ENCODE measurements at places on chromosomes 2 and 18.
A peak's percentile ranks its signal among the peaks of the same experiment; 100 is the strongest.

DNA sequence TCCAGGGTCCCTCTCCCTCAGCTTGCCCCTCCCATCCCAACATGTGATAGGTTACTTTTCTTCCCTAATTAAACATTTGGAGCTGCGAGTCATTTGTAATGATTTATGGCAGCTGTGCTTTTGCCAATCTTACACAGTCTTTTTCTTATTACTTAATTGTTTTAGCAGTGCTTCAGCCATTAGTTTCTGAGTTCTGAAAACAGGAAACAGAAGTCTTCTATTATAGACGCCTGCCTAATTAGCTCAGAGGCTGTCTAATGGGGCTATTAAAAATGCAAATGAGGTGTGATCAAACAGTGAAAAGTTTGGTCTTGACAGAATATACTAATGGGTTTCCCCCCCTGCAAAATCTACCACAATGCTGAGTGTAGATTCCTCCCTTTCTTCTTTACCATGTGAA lies 388.3 kb upstream of the CELF4 start:
- DNase-seq, result no peak

DNA sequence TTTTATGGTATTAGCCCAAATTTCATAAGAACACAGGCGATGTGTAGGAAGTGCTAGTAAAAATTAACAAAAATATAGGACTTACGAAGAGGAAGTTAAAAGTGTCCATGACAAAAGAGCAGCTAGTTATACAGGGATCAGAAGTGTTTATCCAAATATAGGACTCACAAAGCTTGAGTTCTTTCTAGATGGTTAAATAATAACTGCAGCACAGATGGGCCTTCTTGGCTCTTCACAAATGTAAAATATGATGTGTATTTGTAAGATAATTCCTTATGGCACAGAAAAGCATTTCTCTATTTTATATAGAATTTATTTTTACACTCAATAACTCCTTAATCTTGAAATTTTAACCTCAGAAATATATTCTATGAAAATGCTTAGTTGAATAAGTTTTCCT lies 100.9 kb upstream of the SPHKAP start:
- no peak for DNase-seq

DNA sequence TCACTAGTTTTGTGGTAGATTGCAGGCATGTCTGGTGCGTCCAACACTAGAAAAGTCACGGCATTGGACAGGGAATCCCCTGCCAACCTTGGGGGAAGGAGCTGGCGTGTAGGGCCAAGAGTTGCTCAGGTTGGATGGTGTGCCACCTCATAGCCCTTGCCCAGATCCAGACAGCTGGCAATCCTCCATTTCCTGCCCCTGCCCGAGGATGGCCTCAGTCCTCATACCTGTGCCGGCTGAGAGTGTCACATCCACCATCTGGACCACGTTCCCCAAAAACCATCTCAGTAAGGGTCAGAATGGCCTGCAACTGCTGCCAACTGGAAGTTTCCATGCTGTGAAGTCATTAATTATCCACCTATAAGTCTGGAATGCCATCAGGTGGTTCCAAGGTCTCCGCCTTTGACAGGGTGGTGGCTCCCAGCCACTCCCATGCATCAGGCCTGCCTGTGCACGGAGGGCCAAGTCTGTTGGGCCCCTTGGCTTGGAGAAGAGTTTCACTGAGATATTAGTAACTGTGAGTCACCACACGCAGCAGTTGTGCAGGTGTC lies 55.0 kb downstream of the IMPA2 start:
- DNase-seq, result no peak

GRCh38 chr18:9147440-9148202 lies 11.0 kb downstream of the ANKRD12 start:
- peak; percentile 7 for DNase-seq

DNA sequence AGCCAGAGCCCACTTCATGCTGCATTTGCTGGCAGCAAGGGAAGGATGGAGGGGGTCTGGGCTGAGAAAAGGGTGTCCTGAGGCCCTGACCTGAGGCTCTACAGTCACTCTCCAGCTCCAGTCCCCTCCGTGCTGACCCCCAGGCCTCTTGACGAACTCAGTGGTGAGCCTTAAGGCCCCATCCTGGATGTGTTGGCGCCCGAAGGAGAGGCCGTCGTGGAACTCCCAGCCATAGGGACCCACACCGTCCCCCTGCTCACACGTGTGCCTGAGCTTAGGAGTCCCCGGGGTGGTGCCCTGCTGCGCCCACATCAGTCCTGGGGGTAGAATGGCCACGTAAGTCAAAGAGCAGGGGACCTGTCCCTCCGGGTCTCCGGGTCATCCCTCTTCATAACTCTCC lies 776 bp downstream of the MOGS start:
- DNase-seq, result no peak

- DNase-seq, result no peak
These were observed 29.6 kb upstream of the DSC1 start for GRCh38 chr18:31192086-31192776.

GRCh38 chr18:14747513-14748474 lies at the start of gene ANKRD30B:
Gene ANKRD30B (plus strand): TSS chr18:14748172. CDS start chr18:14748420, 248 bp downstream.
- DNase-seq, result no peak

DNA sequence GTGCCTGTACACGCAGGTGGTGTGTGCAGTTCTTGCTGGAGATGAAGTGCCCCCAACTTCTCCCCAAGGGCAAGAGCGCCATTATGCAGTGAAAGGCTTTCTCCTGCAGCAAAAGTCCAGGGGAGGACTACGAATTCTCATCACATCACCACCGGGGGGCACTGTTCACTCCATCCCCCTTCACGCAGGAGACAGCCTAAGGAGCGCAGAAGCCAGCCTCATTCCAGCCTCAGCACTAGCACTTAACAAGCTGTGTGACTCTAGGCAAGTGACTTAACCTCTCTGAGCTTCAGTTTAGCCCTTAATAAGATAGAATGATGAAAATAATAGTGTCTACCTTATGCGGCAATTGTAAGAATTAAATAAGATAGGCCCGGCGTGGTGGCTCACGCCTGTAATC lies 32.3 kb downstream of the DNMT3A start:
- peak; percentile 24 for DNase-seq

DNA sequence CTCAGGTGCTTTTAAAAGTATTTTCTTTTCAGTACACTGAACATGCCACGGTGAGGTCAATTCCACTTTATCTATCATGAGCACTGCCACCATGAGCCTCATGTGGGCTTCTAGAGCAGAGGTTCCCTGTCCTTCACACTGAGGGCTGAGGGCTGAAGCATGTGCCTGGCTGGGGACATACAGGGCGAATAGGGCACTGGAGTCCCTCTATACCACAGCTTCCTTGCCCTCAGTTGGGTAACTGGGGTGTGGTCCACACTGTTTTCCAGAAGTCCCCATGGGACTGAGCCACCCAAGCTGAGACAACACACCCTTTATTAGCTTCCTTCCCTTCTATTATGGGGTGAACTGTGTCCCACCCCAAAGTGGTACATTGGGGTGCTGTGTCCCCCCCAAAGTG lies 172.2 kb upstream of the ID2 start:
- DNase-seq, result no peak

GRCh38 chr2:177433402-177433801 lies 40.8 kb downstream of the AGPS start:
- DNase-seq, result no peak

DNA sequence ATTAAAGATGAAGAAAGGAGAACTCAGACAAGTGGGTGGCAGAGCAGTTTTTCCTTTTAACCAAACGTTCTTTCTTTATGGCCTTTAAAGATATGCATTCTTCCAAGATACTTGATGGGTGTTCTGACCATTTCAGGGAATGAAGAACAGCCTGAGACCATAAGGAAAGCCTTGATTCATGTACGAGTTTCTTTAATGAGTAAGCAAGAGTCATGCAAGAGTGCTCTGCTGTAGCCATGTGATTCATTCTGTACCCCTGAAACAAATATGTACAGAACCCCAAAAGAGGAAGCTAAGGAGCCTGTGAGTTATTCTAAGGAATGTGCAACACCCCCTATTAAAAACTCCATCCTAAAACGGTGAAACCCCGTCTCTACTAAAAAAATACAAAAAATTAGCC lies 372.8 kb downstream of the MTX2 start:
- no peak for DNase-seq

GRCh38 chr2:202636213-202636513 lies 1.4 kb downstream of the FAM117B start:
- no peak for DNase-seq

DNA sequence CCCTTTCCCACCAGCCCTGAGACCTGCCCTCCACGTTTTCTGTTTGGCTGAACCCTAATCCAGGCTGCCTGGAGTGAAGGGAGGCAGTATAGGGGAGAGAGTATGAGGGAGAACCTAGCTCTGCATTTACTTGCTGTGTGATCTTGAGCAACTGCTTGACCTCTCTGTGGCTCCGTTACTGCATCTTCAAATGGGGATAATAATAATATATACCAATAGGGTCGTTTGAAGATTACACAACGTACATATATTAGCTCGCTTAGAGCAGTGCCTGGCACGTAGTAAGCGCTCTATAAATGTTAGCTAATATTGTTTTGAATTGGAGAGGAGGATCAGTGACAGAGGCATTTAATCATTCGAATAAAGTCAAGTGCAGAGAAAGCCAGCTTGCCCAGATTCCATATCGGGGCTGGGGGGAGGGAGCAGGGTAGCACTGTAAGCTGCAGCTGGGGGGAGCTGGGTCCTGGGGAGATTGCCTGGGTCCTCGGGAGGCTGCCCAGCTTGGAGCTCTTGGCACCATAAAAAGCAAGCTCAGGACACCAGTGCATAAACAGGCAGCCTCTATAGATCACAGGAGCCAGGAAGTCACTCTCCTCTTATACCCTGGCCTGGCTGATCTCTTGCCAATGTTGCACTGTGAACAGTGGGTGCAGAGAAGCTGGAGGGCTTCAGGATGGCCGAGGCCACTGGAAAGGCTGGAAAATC lies 19.1 kb downstream of the KCNK3 start:
- no peak for DNase-seq

DNA sequence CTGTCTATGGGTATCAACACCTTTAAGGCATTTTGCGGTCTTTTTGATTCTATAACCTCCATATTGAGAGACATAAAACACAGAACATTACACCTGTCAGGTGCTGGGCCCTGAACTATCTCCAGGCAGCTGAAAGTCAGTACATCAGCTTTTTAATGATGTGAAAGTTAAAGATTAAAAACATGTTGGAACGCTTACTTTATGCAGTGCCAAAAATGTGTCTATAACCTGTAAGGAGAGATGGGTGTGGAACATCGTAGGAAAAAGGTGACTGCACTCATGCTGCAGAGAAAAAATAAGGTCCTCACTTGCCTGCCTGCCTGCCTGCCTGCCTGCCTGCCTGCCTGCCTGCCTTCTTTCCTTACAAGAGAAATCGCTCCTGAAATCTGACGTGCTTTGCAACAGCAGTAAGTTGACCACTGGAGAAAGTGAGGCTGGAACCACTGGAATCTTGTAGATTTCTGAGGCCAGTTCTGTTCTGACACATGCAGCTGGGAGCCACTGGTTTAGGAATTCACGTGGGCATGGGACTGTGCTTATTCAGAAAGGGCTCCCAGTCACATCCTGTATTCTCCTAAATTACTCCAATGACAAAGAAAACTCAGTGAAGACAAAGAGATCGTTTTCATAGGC lies 34.1 kb downstream of the BCL11A start:
- no peak for DNase-seq

DNA sequence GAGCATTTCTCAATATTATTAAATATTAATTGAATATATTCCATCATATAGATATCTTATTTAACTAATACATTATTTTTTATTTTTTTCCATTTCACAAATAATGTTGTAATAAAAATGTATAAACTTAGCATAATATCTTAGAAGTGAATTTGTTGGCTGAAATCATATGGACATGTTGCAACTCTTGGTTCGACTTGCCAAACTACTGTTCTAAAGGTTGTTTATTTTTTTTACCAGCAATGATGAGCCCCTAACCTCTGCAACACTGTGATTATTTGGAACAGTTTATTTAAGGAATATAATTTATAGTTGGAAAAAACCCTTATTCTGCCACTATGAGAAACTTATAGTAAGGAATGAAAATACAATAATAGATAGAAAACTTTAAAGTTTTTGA lies 8.8 kb upstream of the NAB1 start:
- DNase-seq, result no peak

GRCh38 chr2:96699621-96700020 lies 40.2 kb downstream of the LMAN2L start:
- no peak for DNase-seq

Data from NCI-H510A (cell line).